ENCODE measurements at places on chromosomes 3 and 15.

- peak; percentile 80 for DNase-seq
Observed at GRCh38 chr15:64092864-64093626, 593 bp downstream of the CIAO2A start.

- no peak for DNase-seq
Observed at GRCh38 chr15:86183596-86184491, 104.2 kb downstream of the AGBL1 start.

- peak; percentile 86 for DNase-seq
Observed at GRCh38 chr3:71226565-71227269, 356.8 kb downstream of the FOXP1 start.

GRCh38 chr3:169228522-169228921, 435.0 kb downstream of the MECOM start:
- no peak for DNase-seq

DNA sequence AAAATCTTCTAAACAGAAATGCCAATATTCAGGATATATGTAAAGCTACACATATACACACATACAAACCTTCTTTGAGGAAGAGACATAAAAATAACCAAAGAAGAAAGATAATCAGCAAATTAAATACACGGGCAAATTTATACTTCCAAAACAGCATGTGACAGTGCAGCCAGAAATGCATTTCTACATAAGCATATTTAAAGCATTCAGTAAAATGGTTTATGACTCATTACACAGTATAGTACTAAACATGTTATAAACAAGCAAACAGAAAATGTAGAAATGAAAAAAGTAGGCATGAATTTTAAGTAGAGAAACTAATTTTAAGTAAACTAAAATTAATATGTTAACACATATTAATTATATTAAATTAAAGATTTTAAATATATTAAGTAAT, 1717.2 kb downstream of the OTOL1 start:
- DNase-seq = no peak

GRCh38 chr3:124447845-124448244, 282.4 kb upstream of the UMPS start:
- no peak for DNase-seq

DNA sequence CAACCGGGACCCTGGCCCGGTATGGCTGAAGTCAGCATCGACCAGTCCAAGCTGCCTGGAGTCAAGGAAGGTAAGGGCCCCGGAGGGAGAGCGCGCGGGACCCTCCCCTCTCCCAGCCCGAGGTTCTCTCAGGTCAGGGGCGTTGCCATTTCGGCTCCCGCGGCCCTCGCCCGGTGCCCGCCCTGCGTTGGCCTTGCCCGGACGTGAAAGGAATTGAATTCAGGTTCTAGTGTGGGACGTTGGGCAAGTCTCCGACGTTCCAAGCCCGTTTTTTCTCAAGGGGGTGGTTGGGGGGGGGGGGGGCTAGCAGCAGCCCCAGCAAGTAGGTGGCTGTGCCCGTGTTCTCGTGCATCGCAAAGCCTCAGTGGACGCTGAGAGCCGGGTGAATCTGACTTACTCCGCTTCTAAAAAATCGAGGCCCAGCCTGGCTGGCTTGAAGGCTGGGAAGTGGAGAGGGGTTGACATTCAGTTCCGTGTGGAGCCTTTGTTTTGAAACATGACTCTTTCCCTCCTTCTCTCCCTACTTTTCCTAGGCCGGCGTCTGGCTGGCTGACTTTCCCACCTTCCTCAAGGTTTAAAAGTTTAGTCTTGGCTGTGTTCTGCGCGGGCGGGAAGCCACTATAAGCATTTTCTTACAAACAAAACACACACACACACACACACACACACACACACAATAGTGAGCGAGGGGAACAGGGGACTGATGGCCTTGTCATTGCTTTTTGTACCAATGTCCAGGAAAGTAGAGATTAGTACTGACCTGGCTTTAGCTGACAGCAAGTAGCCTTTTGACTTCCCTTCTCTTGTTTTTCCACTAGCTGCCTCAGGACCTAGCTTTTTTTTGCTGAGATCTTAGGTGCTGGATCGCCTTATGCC, at the start of gene UTS2B:
Gene UTS2B (minus strand): TSS at position 873 of the 876 bp plus-strand sequence. CDS start 48,337 bp downstream, outside the sequence.
- no peak for DNase-seq

DNA sequence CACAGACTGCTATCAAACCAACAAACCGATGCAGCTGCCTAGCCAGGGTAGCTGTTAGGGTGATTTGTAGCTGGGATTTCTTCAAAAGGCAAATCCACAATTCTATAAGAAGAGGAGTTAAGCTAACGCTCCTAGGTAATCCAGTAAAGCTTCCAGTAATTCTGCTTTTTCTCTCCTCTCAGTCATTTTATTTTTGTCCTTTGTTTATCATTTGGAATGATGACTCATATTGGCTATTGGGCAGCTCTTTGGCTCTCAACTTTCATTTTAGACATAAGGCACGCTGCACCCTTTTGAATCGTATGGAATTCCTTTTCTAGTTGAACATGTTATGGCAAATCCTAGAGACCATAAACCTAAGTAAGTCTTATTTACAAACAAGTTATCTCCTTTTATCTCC, 53.2 kb upstream of the PPARG start:
- no peak for DNase-seq

DNA sequence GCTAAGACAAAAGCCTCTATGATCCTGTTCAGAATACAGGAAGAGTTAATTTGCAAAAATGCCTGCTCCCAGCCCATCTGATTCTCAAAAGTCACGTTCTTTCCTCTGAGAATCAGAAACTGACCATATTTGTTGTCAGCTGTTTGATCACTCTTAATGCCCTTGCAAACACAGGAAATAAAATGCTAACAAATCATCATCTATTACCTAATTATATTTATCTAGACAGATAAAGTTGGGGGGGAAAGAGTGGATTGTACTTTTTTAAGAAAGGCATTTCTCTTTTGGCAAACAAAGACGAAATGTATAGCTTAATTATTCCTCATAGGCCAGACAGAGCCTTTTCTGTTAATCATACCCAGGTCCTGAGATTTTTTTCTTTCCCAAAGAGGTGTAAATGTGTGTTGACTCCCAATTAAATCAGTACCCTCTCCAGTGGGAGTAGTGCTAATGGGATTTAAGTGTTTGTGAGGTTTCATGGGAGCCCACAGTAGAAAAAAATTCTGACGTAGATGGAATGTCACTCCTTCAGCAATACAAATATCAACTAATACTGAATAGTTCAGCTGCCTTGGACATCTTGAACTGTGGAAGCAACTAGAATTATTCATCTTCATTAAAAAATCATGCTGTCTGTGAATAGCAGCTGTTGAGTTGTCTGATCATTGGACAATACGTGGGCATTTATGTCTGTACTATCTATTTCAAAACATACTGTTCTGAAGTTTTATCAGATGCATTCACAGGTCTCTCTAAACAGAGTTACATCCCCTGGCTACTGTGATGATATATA, 22.5 kb upstream of the BNIP2 start:
- no peak for DNase-seq

GRCh38 chr3:89912031-89912430, 804.6 kb downstream of the EPHA3 start:
- no peak for DNase-seq

DNA sequence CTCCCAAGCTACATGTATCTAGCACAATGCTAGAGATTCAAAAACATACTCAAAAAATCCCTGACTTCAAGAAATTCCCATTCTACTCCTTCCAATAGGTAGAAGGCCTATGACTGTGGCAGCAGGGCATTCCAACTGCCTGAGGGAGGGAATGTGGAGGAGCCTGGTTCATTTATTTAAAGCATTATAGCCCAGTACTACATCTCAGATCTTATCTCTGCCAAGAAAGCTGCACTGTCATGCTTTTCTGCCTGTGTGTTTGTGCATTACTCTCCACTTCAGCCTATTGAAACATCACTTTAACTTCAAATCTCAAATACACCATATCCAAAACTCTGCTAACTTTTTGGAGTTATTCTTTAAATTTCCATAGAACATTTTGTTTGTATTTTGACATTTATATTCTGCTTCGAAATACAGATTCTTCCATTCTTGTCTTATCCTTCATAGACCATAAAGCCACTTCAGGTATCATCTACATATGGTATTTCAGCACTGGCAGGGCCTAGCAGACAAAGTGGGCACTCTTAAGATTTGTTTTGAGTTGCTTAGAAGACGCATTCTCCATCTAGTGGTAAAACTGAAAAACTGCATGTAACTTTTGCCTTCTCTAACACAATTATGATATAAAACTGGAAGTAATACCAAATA, 59.1 kb upstream of the NEDD4 start:
- no peak for DNase-seq

GRCh38 chr15:83723216-83723615, 69.3 kb downstream of the ADAMTSL3 start:
- no peak for DNase-seq

DNA sequence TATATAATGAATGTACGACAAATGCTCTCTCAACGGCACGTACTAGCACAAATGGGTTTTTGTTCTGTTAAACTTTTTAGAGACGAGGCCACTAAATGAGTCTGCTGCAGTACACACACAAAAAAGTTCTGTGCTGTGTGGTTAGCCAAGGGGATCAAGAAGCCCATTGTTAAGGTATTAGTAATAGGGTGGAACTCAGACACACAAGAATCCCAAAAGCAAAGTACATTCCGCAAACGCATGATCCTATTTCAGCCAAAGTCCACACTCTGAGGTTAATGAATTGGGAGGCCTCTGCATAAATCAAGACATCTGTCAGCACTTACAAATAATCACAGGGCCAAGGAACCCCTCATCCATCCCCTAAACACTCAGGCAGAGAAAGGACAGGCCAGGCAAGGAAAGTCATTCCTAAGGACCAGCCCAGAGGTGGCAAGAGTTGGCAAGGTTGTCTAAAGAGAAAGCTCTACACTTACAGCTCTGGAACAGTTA, 12.1 kb downstream of the OSBPL10 start:
- no peak for DNase-seq

- DNase-seq = no peak
Observed at GRCh38 chr3:62771331-62772072, 103.7 kb downstream of the CADPS start.

DNA sequence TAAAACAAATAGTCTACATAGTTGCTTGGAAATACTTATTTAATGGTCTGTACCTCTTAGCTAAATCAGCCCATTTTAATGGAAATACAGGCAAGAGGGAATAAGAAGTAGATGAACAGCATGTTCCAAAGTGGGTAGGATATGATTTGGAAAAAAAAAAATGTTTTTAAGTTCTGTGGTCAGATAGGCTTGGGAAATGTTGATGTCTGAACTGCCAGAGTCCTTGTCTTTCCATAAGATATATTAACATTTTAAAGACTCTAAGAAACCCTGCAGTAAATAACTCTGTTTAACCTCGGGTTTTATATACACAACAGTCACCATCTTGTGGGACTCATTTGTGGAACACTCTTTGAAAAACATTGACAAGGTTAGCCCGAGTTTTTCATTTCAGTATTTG, 40.0 kb upstream of the PTPN23 start:
- no peak for DNase-seq

- no peak for DNase-seq
Observed at GRCh38 chr3:180048103-180048502, 11.4 kb upstream of the PEX5L start.

DNA sequence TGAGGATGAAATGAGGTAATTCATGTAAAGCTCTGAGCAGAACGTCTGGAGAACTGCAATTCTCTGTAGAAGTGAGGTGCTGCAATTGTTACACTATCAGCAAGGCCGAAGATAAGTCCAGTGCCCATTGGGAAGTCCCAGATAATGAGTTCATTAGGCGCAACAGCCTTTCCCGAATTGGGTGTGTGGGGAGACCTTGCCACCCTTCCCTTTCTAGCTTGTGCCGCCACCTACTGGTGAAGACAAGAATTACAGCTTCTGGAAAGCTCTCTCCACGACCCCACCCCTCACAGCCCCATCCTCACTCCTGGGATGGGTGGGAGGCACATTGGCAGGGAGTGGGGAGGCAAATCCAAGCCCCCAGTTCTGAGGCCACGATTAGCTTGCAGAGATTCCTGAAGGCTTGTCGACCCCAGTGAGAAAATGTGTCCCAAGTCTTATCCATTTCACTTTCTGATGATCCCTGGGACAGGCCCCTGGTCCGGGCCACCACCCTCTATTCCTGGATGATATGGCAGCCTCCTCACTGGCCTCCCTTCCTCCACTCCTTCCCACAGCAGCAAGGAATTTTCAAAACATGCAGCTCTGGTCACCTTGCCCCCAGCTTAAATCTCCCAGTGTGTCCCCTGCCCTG, 36.4 kb downstream of the FAM3D start:
- DNase-seq = peak; percentile 82

GRCh38 chr3:38125305-38126120, 11.4 kb downstream of the ACAA1 start:
- DNase-seq = peak; percentile 57

GRCh38 chr3:101081446-101081845, 88.2 kb upstream of the ABI3BP start:
- no peak for DNase-seq

GRCh38 chr3:123562547-123562946, 22.3 kb downstream of the HACD2 start:
- no peak for DNase-seq

DNA sequence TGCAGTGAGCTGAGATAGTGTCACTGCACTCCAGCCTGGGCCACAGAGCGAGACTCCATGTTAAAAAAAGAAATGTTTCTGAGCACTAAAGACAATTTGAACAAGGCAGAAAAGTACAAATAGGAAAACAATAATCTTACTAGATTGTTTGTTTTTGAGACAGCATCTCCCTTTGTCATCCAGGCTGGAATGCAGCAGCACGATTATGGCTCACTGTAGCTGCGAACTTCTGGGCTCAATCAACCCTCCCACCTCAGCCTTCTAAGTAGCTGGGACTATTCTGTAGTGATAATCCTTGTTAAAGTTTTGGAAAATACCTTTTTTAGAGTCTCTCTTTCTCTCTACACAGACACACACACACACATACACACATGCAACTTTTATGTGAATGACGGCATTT, 107.1 kb downstream of the LPP start:
- DNase-seq = no peak

- DNase-seq = no peak
Observed at GRCh38 chr3:11770477-11771391, 76.0 kb downstream of the TAMM41 start.

GRCh38 chr15:58420579-58421043, 11.2 kb upstream of the LIPC start:
- DNase-seq = no peak

- DNase-seq = no peak
Observed at GRCh38 chr15:64185146-64185911, 22.5 kb upstream of the PPIB start.

DNA sequence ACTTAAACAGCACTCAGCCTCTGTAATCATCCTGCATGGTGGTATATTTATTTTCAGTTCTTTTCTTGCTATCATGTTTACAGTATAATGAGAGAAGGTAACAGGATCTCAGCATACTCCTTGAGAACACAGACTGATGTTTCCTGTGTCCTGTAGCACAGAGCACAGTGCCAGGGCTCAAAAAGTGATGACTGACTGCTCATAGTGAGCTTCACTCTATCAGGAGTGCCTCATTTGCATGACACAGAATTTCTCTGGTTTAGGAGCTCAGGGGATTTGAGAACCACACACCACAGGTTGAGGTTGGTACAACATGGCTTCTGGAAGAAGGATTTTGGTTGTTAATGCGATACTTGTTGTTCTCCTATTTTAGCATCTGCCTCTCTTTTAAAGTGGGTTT, 68.5 kb upstream of the SLC2A2 start:
- no peak for DNase-seq

Data from cardiac septum (tissue), 1 donor.